GM23338 (cell line): ENCODE measurements at places on chromosomes 4 and X.

GRCh38 chr4:27304751-27305150 is 444.1 kb downstream of the STIM2 start:
- H3K4me3 ChIP-seq, result no peak overlapping the region
- H3K27ac ChIP-seq, result no peak overlapping the region
- no peaks in the 10 kb centered on the region for H3K36me3 ChIP-seq
- no peaks in the 10 kb centered on the region for H3K4me1 ChIP-seq

DNA sequence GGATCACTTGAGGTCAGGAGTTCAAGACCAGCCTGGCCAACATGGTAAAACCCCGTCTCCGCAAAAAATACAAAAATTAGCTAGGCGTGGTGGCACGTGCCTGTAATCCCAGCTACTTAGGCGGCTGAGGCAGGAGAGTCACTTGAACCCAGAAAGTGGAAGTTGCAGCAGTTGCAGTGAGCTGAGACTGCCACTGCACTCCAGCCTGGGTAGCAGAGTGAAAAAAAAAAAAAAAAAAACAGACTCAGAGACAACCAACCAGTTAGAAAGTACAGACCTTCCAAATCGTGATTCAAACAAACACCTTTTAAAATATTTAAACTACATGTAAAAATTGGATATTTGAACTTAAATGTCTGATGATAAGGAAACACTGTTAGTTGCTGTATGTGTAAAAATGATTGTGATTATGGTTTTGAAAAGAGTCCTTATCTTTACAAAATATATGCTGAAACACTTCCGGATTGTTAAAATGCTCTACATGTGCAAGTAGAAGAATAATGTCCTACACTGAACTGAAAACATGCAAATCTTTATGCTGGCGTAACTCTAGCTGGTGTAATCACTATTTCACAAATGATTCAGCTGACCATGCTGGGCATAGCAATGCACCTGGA is 37.8 kb downstream of the SH3KBP1 start:
- no peak overlapping the region for H3K27ac ChIP-seq
- peaks cover 9% of the 10 kb centered on the region; the same call in 1 of the 2 replicates for H3K4me1 ChIP-seq
- H3K36me3 ChIP-seq, result no peaks in the 10 kb centered on the region
- DNase-seq, result no peak
- no peaks in the 10 kb centered on the region for H3K27me3 ChIP-seq
- H3K4me3 ChIP-seq, result no peak overlapping the region

DNA sequence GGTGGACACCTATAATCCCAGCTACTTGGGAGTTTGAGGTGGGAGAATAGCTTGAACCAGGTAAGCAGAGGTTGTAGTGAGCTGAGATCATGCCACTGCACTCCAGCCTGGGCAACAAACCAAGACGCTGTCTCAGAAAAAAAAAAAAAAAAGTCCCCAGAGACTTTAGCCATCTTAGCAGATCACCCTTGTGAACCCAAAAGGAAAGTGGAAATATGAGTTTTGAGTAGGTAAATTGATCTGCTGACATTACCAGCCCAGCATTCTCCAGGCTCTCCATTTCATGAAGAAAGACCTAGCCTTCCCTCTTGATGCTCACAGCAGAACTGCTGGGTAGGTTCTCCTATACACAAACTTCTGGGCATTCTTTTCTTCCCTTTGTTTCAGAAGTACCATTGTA is 24.5 kb upstream of the HNRNPD start:
- no peak overlapping the region for H3K27ac ChIP-seq
- H3K4me3 ChIP-seq, result no peak overlapping the region
- no peaks in the 10 kb centered on the region for H3K36me3 ChIP-seq
- H3K4me1 ChIP-seq, result no peaks in the 10 kb centered on the region
- no peak for DNase-seq
- H3K27me3 ChIP-seq, result no peaks in the 10 kb centered on the region

- H3K27ac ChIP-seq, result no peak overlapping the region
- no peak for DNase-seq
- H3K4me3 ChIP-seq, result no peak overlapping the region
- no peaks in the 10 kb centered on the region for H3K4me1 ChIP-seq
- H3K27me3 ChIP-seq, result no peaks in the 10 kb centered on the region
- no peaks in the 10 kb centered on the region for H3K36me3 ChIP-seq
These were observed 135.5 kb downstream of the ARHGAP24 start for GRCh38 chr4:85610450-85610849.

GRCh38 chrX:113982766-113983165 is 601.1 kb upstream of the HTR2C start:
- peaks cover 11% of the 10 kb centered on the region; the same call in 1 of the 2 replicates for H3K36me3 ChIP-seq
- H3K4me3 ChIP-seq, result no peak overlapping the region
- peaks cover 4% of the 10 kb centered on the region; the same call in 1 of the 2 replicates for H3K4me1 ChIP-seq
- no peaks in the 10 kb centered on the region for H3K27me3 ChIP-seq
- no peak for DNase-seq
- H3K27ac ChIP-seq, result no peak overlapping the region
